ENCODE measurements at places on chromosomes 13 and 19. TPM values are rescaled to one million over a fixed set of nuclear protein-coding genes. Genes with fewer than 3 reads are reported as not detected.

The GDF15 gene
- 210 TPM for total RNA-seq

The BSG gene
- 246 TPM for total RNA-seq

The WASF3 gene
- total RNA-seq: 16.2 TPM

The ANGPTL8 gene
- total RNA-seq: not detected

The HS6ST3 gene
- not detected for total RNA-seq

The ZNF560 gene
- 3.3 TPM for total RNA-seq

The KASH5 gene
- not detected for total RNA-seq

The MAG gene
- total RNA-seq: not detected

The ZNF536 gene
- 0.50 TPM for total RNA-seq

The HSH2D gene
- not detected for total RNA-seq
